ENCODE measurements at places on chromosomes 12 and 14. TPM values are rescaled to one million over a fixed set of nuclear protein-coding genes. Genes with fewer than 3 reads are reported as not detected.

A2M gene
- total RNA-seq, result 1.2 TPM

WNT1 gene
- total RNA-seq, result not detected

DNM1L gene
- total RNA-seq, result 81.1 TPM

C1R gene
- total RNA-seq, result 11.4 TPM

ZNF891 gene
- 2.1 TPM for total RNA-seq

SCFD1 gene
- 69.2 TPM for total RNA-seq

HOXC13 gene
- total RNA-seq, result 0.11 TPM

GUCY2C gene
- total RNA-seq, result 1.3 TPM

KCNH5 gene
- 0.09 TPM for total RNA-seq

RNASE7 gene
- total RNA-seq, result not detected

TPH2 gene
- 0.66 TPM for total RNA-seq

VWF gene
- 0.35 TPM for total RNA-seq

P3H3 gene
- total RNA-seq, result 55.0 TPM

PMCH gene
- total RNA-seq, result not detected

RASSF8 gene
- 40.6 TPM for total RNA-seq

SLC17A8 gene
- not detected for total RNA-seq

DPPA3 gene
- 2.0 TPM for total RNA-seq

IKZF4 gene
- total RNA-seq, result 13.9 TPM
